Renal cortex interstitium (tissue), 15 donors: ENCODE measurements at places on chromosomes 4 and X.

GRCh38 chr4:115687052-115687755 is 573.8 kb upstream of the NDST4 start:
- no peak for DNase-seq

DNA sequence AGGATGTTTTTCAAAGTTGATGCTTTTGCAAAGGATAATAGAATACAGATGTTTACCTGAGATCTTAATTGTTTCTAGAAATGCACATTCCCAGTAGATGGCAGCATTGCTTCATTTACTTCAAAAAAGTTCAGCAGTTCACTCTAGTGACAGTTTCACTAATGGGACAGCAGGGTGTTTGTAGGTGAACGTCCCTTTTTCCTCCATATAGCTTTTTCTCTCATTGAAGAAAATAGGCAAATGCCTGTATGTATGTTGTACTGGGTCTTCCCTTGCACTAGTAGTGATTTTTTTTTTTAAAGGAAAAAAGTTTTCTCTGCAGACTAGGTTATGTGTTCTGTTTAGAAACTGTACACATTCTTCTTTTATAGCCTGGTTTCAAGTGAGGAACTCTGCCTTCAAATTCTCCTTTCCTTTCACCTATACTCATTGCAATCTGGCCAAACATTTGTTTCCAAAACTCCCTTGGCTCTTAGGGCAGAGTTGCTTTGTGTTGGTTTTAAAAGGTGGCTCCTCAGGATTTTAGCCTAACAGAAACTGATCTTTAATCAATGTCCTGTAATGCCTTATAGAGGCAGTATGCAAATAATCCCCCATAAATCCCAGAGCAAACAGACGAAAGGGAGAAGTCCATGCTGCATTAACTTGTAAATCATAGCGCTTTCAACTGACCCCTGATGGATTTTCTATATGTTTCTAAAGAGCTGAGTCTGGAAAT is 86.3 kb downstream of the EGF start:
- DNase-seq = peak; percentile 35

GRCh38 chr4:13359809-13360208 is 124.3 kb downstream of the RAB28 start:
- DNase-seq = no peak

DNA sequence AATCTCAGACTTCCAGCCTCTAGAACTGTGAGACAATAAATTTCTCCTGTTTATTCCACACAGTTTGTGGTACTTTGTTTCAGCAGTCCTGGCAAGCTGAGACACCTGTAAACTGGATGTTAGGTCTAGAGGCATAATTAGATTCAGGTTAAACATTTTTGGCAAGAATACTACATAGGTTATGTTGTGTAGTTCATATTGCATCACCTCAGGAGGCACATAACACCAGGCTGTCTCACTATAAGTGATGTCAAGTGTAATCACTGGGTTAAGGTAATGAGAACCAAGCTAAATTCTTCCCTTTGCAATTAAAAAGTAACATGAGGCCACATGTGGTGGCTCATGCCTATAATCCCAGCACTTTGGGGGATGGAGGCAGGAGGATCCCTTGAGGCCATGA is 214.2 kb downstream of the ZNF674 start:
- DNase-seq = no peak

- no peak for DNase-seq
These were observed 88.0 kb downstream of the NAA11 start for GRCh38 chr4:79237851-79238250.
